Transverse colon (tissue), 4 donors: ENCODE measurements at places on chromosomes 4 and X.

GRCh38 chr4:8756816-8757215 lies 114.8 kb downstream of the HMX1 start:
- no peak overlapping the region for H3K4me3 ChIP-seq
- H3K4me1 ChIP-seq = no peaks in the 10 kb centered on the region
- H3K27me3 ChIP-seq = no peaks in the 10 kb centered on the region
- DNase-seq = no peak
- no peak overlapping the region for H3K27ac ChIP-seq

DNA sequence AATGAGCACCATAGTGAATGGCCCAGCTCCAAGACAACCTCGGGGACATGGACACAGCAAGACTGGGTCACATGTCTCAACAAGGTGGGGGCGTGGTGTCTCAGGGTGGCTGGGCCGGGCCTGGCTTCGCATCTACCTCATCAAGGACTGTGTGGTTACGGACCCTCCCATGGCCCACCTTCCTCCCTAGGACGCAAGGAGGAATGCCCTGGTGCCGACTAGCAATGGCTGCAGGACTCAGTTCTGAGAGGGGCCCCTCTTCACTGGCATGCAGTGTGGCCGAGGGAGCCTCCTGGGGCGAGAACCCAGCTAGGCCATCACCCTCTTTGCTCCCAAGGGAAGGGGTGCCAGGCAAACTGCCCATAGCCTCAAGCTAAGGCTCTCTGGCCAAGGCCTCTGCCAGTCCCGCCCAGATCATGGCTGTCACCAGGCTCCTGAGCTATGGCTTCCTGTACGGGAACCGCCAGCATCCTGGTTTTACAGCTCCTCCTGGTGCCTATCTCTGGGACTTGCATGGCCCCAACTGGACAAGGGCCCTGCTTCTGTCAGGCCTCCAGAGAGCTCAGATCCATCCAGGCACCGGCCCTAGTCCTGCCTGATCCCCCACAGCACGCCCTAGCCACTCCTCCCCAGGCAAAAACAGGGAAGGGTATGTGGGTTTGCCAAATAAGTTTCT lies 218.0 kb upstream of the AGTR2 start:
- no peaks in the 10 kb centered on the region for H3K27me3 ChIP-seq
- DNase-seq = no peak

DNA sequence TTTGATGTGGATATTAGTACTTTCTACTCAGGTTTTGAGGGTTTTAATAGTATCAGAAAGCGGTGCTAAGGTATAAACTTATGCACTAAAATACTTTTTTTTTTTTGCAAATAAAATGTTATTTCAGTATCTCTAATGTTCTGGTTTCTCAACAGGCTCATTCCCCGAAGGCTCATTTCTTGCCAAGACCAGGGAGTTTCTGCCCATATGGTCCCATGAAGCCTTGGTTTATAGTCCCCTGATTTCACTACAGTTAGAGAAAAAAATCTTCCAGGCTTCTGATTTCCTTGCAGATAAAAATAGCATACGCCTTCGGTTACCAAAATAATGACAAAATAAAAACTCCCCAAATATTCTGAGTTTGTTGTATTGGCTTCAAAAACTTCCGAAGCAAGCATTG lies 814.2 kb upstream of the PABPC4L start:
- no peak overlapping the region for H3K27ac ChIP-seq
- no peak overlapping the region for H3K4me3 ChIP-seq
- no peaks in the 10 kb centered on the region for H3K27me3 ChIP-seq

GRCh38 chrX:41445171-41445570 lies 2.0 kb upstream of the NYX start:
- no peaks in the 10 kb centered on the region for H3K36me3 ChIP-seq
- no peaks in the 10 kb centered on the region for H3K4me1 ChIP-seq
- H3K27me3 ChIP-seq = no peaks in the 10 kb centered on the region

DNA sequence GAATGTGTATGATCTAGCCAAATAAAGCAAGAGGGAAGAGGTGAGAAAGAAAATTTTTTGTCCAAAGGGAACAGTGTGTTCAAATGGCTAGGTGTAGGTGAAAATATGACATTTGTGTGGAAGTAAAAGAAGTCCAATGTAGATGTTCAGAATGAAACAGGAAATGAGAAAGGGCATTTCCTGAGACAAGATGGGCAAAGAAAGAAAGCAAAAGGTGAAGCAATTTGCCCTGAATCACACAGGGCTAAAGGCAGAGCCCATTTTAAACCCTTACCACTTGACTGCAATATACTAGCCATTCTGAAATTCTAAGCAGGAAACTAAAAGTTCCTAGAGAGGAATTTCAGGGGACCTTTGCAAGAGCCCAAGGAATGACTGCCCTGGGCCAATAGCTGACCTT lies 36.0 kb downstream of the CLOCK start:
- no peak overlapping the region for H3K27ac ChIP-seq
- H3K4me1 ChIP-seq = no peaks in the 10 kb centered on the region
- H3K27me3 ChIP-seq = no peaks in the 10 kb centered on the region
- H3K4me3 ChIP-seq = no peak overlapping the region

DNA sequence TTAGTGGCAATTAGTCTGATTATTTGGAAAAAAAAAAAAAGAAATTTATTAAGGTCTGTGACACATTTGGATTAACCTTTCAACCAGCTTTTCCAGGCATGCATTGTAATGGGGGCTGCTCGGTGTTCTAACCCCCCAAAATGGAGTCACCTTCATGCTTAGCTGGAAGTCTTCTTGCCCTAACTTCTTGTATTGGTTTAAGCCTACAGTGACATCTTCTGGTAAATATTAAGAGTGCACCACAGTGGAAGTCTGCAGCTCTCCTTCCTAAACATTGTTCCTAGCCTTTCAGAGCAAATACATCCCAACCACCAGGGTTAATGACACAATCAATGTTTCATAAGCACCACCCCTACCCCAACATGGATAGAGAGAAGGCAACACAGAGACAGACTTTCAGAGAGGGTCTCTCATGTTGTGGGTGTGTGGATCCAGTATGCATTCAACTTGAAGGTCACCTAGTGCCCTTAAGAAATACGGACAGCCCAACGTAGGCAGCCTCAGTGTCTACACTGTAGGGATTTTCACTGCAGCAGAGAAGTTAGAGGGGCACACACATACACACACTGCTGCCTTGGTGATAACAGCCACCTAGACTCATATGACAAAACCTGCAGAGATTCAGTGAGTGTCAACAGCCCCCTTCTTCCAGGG lies 142.9 kb upstream of the MBNL3 start:
- H3K4me3 ChIP-seq = no peak overlapping the region
- no peak overlapping the region for H3K27ac ChIP-seq
- H3K36me3 ChIP-seq = no peaks in the 10 kb centered on the region
- no peaks in the 10 kb centered on the region for H3K27me3 ChIP-seq

DNA sequence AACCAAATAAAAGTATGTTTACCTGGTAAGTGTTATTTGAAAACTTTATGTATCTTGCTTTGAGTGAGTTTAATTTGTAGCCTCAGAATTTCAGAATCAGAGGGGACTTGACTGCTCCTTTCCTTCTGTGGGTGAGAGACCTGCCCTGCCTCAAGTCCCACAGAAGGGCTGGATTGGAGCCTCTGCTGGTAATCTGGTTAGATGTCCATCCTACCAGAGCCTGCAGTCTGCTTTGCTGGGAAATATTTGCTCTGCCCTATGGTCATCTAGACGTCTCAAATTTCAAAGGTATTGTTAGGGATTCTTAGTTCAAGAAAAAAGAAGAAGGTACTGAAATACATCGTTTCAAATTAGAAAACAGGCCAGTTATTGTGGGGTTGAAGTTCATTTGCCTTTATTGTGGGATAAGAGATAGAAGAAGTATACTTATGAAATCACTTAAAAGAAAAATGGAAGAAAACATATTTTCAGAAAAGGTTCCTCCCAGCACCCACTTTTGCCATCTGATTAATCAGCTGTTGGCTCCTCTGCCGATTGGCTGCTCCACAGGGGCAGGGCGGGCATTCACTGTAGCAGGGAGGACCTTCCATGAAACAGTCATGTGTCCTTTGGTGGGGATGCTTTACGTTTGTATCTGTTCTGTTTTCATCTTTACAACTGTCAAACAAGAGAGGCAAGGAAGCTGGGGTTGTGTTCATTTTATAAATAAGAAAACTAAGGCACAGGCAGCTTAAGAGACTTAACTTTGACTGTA lies 73.3 kb upstream of the TLR2 start:
- H3K36me3 ChIP-seq = peaks cover 12% of the 10 kb centered on the region
- H3K27me3 ChIP-seq = no peaks in the 10 kb centered on the region

- H3K4me3 ChIP-seq = no peak overlapping the region
- no peaks in the 10 kb centered on the region for H3K36me3 ChIP-seq
- no peak overlapping the region for H3K27ac ChIP-seq
- no peaks in the 10 kb centered on the region for H3K4me1 ChIP-seq
These were observed 433.6 kb downstream of the GASK1B start for GRCh38 chr4:157739242-157739641.

- no peak overlapping the region for H3K27ac ChIP-seq
- H3K4me3 ChIP-seq = no peak overlapping the region
- H3K27me3 ChIP-seq = no peaks in the 10 kb centered on the region
- no peaks in the 10 kb centered on the region for H3K36me3 ChIP-seq
These were observed 111.8 kb upstream of the H2AZ1 start for GRCh38 chr4:100061835-100062234.

DNA sequence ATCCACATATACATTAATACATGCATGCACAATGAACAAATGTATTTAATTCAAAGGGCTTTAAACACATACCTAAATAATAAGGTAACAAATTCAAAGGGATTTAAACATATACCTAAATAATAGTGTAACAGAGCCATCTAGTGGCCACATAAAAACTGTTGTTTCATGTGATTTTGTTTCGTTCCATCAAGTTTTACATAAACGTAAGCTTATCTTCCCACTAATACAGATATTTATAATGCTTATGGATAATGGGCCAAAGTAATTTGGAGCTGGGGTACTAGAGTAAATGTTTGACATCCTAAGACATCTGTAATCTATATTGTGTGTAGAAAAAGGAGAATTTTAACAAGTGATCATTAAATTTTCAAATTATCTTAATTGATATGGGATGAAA lies 82.3 kb downstream of the PRSS12 start:
- H3K27ac ChIP-seq = no peak overlapping the region
- no peaks in the 10 kb centered on the region for H3K36me3 ChIP-seq
- no peak for DNase-seq

GRCh38 chr4:83197555-83198235 lies 83.2 kb upstream of the PLAC8 start:
- H3K4me1 ChIP-seq = peaks cover 31% of the 10 kb centered on the region
- H3K36me3 ChIP-seq = no peaks in the 10 kb centered on the region
- H3K27me3 ChIP-seq = no peaks in the 10 kb centered on the region
- no peak overlapping the region for H3K4me3 ChIP-seq

- peaks cover 6% of the 10 kb centered on the region for H3K27me3 ChIP-seq
- no peaks in the 10 kb centered on the region for H3K4me1 ChIP-seq
- no peak overlapping the region for H3K27ac ChIP-seq
- H3K36me3 ChIP-seq = no peaks in the 10 kb centered on the region
- H3K4me3 ChIP-seq = no peak overlapping the region
These were observed 6.1 kb downstream of the HOPX start for GRCh38 chr4:56674984-56675383.

DNA sequence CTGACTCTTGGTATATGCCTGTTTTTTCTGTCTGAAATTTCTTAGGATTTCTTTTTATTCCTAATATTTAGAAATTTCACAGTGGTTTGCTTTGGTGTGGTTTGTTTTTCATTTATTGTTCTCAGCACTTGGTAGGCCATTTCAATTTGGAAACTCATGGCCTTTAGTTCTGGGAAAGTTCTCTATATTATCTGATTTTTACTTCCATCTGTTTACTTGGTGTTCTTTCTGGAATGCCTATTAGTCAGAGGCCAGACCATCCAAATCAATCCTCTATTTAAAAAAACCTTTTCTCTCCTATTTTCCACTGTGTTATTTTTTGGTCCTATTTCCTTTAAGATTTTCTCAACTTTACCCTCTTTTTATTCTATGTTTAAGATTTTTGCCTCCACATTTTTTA lies 188.1 kb upstream of the SFRP2 start:
- no peak for DNase-seq
- H3K4me1 ChIP-seq = no peaks in the 10 kb centered on the region
- H3K36me3 ChIP-seq = no peaks in the 10 kb centered on the region
- H3K27me3 ChIP-seq = no peaks in the 10 kb centered on the region
- H3K27ac ChIP-seq = no peak overlapping the region

DNA sequence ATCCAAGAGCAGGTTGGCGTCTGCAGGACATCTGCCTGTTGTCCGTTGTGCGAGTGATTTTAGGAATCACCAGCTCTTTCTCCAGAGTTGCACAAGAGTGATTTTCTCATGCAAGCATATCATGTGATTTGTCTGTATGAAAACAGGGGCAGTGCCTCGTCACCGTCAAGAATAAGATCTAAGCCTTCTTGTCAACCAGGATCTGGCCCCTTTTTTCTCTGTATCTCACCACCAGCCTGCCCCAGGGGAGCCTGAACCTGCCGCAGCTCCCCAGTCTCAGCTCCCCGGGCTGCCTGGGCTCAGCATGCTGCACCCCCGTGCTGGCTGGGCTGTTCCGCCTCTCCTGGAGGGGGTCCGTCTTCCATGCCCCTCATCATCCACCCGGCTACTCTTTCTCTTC lies 90.5 kb downstream of the STOX2 start:
- H3K4me1 ChIP-seq = no peaks in the 10 kb centered on the region
- H3K4me3 ChIP-seq = no peak overlapping the region
- no peak overlapping the region for H3K27ac ChIP-seq
- no peaks in the 10 kb centered on the region for H3K36me3 ChIP-seq
- no peaks in the 10 kb centered on the region for H3K27me3 ChIP-seq

GRCh38 chr4:166143227-166143626 lies 270.2 kb downstream of the TLL1 start:
- H3K27me3 ChIP-seq = no peaks in the 10 kb centered on the region
- no peak for DNase-seq
- H3K36me3 ChIP-seq = no peaks in the 10 kb centered on the region
- H3K27ac ChIP-seq = no peak overlapping the region
- no peak overlapping the region for H3K4me3 ChIP-seq
- H3K4me1 ChIP-seq = no peaks in the 10 kb centered on the region

DNA sequence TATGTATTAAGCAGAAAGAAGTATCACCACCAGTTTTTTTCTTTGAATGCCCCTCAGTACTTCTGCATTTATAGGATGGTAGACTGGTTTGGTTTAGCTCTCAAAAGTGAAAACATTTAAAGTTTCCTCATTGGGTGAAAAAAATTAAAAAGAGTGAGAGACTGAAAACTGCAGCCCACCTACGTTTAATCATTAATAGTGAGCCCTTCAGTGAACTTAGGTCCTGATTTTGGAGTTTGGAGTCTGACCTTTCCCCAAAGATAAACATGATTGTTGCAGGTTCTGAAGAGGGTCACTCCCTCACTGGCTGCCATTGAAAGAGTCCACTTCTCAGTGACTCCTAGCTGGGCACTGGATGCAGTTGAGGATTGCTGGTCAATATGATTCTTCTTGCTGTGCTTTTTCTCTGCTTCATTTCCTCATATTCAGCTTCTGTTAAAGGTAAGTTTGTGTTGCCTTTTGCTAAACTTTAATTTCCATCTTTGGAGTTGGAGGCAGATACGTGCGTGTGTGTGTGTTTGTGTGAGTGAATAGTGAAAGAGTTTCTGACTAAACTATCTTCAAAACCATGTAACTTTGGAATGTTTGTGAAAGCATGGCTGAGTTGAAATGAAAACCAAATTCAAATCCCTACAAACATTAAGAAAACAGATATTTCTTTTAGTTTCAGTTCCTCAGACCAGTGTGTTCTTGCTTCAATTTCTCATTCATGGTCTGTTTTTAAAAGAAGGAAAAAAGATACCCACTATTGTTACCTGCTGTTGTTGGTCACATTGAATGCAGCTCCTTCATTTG lies at the start of gene MTTP:
Gene MTTP (plus strand): TSS at position 295 of the 795 bp plus-strand sequence. CDS start 86 bp downstream, at position 381.
- H3K4me1 ChIP-seq = no peaks in the 10 kb centered on the region
- H3K4me3 ChIP-seq = no peak within 1 kb of the TSS
- H3K27ac ChIP-seq = no peak within 1 kb of the TSS
- no peak for DNase-seq

GRCh38 chr4:169438057-169438480 lies 167.3 kb upstream of the SH3RF1 start:
- H3K4me1 ChIP-seq = no peaks in the 10 kb centered on the region
- no peak overlapping the region for H3K4me3 ChIP-seq
- H3K27me3 ChIP-seq = no peaks in the 10 kb centered on the region
- no peak for DNase-seq
- no peak overlapping the region for H3K27ac ChIP-seq
